Stimulated activated CD4-positive, alpha-beta T cell treated with anti-CD3 and anti-CD28 coated beads, Interleukin-1b, Interleukin-23, amount 100 ng/mL, for 4 hours (primary cell): ENCODE measurements at places on chromosomes 1 and 21.

- DNase-seq = no peak
Observed at GRCh38 chr21:19535356-19535755, 1131.8 kb upstream of the TMPRSS15 start.

DNA sequence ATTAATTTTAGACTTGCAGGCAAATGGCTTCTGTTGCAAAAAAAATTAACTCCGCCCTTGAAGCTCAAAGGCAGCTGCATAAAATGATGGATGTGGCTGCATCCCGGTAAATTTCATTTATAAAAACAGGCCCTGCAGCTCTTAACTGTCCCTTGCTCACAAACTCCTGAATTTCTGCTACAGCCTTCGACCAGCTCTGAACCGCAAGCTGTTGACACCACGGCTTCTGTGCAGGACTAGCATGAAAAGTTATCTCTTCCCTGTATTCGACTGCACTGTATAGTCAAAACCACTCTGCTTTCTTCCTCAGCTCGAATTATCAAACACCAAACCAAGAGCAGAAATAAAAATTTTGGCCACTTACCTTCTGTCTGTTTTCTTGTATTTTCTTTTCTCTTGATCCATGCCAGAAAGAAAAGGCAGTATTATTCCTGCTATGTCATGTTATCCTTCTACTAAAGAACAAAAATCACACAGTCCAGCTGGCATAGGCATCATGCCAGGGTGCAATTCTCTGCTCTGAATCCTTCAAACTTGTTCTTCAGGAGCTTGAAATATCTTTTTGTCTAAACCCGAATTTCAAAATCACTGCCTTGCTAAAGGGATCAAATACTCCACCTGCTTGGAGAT, 195.5 kb upstream of the NCAM2 start:
- no peak for DNase-seq

DNA sequence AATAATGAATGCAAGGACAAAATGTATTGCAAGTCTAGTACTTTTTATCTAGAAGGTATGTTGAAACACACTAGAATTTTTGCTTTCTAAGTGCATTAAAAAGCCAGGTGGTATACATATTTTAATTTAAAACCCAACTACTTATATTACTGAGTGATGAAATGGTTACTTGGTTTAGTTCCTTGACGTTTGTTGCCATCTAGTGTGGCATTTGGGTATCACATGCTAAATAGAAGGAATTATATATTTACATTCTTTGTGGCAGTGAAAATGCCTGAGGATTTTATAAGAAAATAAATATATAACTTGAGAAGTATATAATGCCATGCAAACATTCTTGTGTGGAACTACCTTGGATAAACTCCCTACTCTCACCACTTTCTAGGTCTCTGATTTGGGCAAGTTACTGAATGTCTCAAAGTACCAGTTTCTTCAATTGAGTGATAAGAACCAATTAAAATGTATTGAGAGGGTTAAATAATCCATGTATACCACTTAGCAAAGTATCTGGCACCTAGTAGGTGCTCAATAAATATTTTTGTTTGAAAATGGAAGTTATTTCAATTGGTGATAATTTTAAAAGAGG, 69.6 kb downstream of the SDCCAG8 start:
- no peak for DNase-seq

DNA sequence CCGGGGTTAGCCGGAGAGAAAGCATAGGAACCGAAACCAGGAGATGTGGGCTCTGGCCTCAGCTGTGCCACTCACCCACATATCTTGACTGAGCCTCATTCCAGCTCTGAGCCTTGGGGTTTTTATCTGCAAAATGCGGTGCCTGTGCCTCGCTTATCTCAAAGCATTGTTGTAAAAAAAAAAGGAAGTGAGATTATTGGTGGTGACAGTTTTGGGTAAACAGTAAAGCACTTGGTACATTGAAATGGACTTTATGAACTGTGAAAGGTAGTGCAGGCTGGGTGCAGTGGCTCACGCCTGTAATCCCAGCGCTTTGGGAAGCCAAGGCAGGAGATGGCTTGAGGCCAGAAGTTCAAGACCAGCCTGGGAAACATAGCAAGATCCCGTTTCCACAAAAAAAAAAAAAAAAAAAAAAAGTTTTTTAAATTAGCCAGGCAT, 3.8 kb downstream of the PTAFR start:
- DNase-seq = no peak

GRCh38 chr1:23743287-23744152, at the start of gene ELOA:
Gene ELOA, plus strand, starts transcription at chr1:23743471. Its CDS starts 33 bp downstream, at chr1:23743504.
- DNase-seq = peak; percentile 74

DNA sequence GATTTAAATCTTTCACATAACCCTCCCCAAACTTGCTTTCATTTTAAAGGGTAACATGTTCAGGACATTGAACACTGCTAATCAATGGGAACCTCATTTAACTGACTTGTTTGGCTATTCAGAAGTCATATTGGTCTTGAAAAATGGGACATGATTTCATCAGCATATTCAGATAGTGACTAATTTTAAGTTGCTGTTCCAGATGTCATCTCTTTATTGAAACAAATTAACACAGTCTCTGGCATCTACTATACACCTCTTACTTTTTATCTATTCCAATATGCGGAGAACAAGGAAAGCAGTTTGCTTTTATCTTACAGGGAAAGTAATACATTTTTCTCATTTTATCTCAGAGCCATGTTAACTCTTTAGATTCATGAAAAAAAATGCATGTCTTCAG, 310.1 kb downstream of the S1PR1 start:
- DNase-seq = no peak

DNA sequence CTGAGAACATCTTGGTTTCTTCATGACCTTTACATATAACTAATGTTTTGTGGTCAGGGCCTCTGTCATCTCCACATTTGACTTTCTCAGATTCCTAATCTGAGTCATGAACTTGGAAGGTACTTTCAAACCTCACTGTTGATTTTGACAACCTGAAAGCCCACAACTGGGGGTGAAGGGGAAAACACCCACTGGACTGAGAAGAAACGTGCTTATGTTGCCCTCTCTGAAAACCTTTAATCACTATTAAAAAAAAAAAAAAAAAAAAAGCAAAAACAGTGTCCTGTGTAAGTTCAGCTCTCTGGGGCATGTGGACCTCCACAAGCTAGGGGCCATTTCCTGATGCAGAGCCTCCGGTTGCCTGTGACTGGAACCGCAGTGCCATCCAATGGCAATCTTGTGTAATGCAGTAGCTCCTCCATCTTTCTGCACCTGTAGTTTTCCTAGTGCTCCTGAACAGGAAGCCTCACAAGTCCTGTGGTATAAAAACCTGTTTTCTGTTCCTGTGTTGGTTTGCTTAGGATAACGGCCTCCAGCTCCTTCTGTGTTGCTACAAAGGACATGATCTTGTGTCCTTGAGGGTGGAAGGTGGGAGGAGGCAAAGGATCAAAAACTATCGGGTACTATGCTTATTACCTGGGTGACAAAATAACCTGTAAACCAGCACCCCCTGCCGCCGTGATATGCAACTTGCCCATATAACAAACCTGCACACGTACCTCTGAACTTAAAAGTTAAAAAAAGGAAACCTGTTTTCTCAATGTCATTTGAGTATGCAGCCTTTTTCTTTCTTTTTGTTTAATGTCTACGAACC, 124.5 kb downstream of the ZNF648 start:
- no peak for DNase-seq

DNA sequence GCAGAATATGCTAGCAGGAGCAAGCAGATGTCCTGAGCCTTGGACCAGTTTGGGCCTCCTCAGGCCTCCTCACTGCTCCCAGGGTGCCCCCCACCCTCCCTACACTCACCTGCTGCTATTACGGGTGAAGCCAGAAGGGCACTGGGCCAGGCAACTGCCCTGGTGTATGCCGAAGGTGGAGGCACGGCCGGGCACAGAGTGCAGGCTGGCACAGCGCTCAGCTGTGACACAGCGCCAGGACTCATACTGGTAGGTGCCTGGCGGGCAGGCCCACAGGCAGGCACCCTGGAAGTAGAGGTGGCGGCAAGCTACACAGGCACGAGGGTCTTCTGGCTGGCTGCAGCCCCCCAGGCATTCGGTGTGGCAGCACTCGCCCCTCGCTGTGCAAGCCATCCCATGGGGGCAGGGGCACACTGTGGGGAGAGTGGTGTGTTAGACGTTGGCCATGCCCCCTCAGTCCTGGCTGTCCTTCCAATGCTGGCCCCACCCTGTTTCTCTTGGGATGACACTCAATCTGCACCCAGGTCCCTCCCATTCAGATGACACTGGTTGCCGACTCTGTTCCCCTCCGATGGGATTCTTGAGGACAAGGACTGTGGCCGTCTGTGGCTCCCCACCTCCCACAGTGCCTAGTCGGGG, 7.0 kb downstream of the INSRR start:
- no peak for DNase-seq

DNA sequence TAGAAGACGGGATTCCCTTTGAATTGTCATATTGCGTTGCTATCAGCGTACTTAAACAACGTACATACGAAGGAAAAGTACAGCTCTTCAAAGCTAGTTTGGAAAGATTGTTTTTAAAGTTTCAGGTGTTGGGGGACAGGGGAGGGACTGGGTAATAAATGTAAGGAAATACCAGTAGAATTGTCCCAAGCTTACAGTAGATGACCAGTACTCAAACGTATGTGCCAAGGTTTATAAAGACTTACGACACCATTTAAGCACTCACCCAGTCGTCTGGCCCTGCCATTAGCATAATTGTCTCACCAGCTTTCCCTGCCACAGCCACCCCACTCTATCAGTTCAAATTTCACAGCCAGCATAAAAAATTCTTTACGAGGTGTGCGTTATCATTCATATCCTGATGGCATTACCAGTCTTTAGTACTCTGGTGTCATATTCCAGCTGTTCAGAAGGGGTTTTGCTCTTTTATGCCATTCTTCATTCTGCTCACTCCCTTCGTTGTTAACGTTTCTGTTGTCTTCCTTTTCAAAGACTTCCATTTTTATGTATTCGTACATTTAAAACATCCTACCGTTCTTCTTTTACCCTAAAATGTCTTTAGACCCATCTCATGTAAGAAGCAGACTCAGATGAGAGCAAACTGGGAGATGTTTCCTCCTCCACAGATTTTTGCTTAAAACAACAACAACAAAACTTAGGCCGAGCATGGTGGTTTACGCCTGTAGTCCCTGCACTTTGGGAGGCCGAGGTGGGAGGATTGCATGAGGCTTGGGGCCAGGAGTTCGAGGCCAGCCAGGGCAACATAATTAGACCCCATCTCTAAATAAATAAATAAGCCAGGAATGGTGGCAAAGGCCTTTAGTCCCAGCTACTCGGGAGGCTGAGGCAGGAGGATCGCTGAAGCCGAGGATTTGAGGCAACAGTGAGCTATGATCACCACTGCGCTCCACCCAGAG, 1.0 kb upstream of the HP1BP3 start:
- no peak for DNase-seq

- DNase-seq = no peak
Observed at GRCh38 chr1:34619256-34619655, 135.6 kb upstream of the GJB5 start.
